HT-29 (cell line): ENCODE measurements at places on chromosomes 1 and 21. TPM values are rescaled to one million over a fixed set of nuclear protein-coding genes. Genes with fewer than 3 reads are reported as not detected.

The SLC26A9 gene
- 0.37 and 0.43 TPM in 2 replicates for total RNA-seq

DNA sequence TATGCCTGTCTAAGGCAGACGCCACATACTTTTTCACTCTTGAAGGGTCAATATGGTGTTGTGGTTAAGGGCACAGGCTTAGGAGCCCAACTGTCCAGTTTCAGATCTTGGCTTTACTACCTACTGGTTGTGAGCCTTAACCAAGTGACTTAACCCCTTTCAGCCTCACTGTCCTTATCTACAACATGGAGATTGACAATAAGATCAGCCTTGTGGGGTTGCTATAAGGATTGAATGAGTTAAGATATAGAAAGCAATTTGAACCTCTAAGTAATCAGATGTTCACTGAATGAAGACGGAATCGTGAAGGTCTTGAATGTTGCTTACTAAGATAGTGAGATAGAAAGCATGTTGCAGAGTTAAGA is 121.3 kb upstream of the JUN start:
- DNase-seq: no peak

The ELK4 gene
- 6.5 and 7.6 TPM in 2 replicates for total RNA-seq

DNA sequence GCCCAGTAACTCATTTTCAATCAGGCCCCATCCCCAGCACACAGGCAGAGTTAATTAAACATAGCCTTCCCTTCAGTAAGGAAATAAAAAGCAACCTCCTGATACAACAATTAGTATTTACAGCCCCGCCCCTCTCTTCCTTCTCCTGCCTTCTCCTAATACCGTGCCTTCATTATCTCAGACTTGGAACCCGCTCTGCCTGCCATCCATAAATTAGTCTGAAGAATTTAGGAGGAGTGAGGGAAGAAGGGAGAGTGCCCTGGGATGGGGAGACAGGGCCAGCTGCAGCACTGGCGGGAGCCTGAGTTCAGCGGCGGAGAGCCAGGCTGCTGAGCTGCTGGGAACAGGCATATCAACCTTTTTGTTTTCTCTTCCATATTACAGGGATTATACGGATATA is 172.8 kb downstream of the ACTL8 start:
- no peak for DNase-seq

- DNase-seq: no peak
These were observed 119.6 kb upstream of the ERRFI1 start for GRCh38 chr1:8145545-8146202.

DNA sequence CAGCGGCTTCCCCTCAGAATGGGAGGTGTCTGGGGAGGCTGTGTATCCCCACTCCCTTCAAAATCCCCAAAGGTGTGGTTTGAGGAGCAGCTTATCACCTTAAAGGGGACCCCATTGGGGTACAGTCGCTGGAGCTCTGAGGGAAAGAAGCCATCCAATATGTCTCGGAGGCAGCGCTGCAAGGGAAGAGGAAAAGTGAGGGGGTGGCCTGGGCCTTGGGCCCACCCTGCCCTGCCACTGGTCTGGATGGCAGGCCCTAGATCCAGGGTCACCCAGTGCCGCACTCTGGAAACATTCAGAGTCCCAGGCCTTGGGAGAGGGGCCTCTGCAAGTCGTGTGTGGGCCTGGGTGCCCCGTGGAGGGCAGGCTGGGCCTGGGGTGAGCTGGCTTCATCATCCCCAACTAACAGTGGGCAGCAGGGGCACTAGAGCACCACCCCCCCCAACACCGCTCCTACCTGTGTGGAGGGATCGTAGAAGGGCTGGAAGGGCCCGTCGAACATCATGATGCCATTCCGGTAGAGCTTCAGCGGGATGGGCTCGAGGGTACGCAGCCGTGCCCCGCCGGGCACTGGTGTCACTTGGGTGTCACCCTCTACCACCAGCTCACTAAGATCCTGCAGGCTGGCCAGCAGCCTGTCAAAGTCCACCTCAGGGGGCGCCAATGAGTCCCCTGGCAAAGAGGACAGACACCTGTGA is 5.6 kb downstream of the SH3BGRL3 start:
- DNase-seq: peak; percentile 61

GRCh38 chr1:184037849-184038591 is 492 bp upstream of the COLGALT2 start:
- no peak for DNase-seq

The LCE1F gene
- not detected in 2 replicates for total RNA-seq

GRCh38 chr1:23111600-23112535 is 56.8 kb downstream of the LUZP1 start:
- no peak for DNase-seq

- DNase-seq: no peak
These were observed 36.8 kb upstream of the DIRAS3 start for GRCh38 chr1:68087184-68087583.

GRCh38 chr21:29224006-29224405 is 74.7 kb upstream of the BACH1 start:
- DNase-seq: no peak

DNA sequence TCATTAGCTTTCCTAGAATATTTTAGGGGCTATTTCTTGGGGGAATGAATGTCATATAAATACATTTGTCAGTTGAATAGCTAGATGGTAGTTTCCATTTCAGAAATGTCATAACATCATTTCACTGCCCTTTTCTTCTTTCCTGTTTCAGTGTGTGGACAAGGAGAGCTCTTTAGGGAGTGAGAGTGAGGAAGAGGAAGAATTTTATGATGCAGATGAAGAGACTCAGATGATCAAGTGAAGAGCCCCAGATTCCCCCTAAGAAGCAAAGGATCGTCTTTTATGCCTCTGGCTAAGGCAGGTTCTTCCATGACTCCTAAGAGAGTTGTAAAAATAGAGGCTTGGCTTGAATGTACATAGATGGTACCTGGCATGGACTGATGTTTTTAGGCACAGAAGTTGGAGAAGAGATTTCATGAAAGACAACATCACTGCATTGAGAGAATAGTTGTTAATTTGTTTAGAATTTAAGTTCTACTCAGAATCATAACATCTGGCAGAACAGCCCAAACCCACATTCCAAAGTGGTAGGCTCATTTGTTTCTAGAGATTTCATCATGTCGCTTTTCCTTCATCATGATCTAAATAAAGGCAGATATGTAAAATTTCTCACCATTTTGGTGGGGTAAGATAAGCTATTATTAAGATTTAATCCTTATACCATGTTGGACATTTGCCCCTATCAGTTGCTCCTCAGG is 44.2 kb upstream of the MAB21L3 start:
- no peak for DNase-seq

The EXO1 gene
- total RNA-seq: 7.9 and 9.5 TPM in 2 replicates

The ZBTB18 gene
- total RNA-seq: 10.7 and 11.0 TPM in 2 replicates

DNA sequence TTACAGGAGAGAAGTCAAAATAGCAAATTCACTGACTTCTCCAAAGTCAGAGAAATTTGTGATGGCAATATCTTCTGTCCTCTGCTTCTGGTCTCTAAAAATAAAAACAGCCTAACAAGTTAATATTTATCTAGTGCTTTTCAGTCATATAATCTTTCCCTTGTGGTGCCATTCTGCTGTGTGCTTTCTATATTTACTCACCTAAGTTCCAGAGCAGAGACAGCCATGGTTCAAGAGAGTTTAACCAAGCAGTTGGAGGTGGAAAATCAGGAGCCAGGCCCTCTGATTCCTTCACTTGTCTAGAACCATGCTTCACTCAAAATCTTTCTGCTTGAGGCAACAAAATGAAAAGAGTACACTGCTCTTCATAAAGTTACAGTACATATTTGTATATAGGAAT is 39.3 kb downstream of the BRINP2 start:
- no peak for DNase-seq

GRCh38 chr1:47783638-47784496 is 213.3 kb downstream of the TRABD2B start:
- no peak for DNase-seq

The HMGCL gene
- 37.4 and 38.2 TPM in 2 replicates for total RNA-seq

DNA sequence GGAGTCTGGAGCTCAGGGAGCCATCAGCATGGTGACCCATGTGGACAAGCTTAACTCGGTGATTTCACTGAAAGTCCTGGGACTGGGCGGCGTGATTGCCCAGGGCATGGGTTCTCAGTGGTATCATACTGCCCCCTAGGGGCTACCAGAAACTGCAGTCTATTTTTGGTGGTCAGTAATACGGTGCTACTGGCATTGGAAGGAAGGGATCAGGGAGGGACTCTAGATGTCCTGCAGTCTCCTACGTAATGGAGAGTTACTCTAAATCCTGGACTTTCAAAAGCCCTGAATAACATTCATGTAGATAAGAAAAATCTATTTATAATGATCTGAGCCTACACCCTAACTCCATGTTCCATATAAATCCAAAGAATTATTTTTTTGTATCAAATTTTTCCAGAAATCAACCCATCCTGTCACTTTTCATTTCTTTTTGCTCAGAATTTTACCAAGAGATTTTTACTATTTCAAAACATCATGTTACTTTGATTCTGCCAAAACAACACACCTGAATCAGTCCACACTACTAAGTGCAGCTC is 37.3 kb downstream of the PABPC4 start:
- peak; percentile 67 for DNase-seq

- no peak for DNase-seq
These were observed 25.9 kb downstream of the IFNAR1 start for GRCh38 chr21:33350676-33351075.

The PRAMEF6 gene
- total RNA-seq: not detected in 2 replicates

DNA sequence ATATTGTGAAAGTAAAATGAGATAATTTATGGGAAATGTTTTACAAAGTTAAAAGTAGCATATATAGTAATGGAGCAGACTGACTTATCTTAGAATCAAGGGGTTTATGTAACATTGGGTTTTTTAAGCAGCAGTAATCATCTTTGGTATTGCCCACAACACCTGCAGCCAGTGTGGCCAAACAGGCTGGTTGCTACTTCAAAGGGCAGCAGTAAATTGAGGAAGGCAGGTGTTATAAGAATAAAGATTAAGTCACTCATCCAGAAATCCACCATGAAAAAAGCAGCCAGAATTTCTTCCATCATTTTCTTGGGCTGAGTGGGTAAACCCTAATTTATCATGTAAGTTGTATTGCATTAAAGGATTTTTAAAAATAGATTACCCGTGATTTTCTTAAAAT is 16.7 kb downstream of the DYNLT5 start:
- DNase-seq: no peak

DNA sequence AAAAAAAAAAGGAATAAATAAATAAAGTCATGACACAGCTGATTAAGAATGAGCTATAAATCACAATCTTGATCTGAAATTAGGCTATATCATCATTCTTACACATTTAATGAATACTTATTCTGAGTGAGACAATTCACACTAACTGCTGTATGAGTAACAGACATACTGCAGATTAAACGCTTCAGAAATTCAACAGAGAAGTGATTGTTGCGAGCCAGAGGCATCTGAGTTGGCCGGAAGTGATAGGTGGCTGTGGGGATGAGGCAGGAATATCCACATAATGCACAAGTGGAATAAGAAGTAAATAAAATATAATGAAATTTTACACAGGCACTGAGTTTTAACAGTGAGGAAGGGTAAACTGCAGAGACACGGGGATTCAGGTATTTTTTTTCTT is 142.4 kb downstream of the APP start:
- DNase-seq: no peak

DNA sequence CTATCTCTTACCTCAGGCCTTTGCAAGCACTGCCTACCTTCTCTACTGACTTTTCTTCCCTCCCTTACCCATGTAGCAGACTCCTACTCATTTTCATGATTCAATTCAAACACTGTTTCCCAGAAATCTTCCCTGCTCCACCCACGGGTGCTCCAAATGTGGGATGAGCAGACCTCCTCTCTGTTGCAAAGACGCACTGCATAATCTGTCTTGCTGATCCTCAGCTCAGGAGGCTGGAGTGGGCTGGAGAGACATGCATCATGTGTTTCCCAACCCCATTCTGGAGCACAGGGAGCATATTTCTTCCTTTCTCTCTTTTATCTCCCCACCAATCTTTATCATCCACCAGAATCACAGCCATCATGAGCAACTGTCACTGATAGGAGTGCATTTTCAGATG is 459.9 kb upstream of the NFIA start:
- DNase-seq: no peak

GRCh38 chr1:32899586-32900296 is 1.4 kb downstream of the TMEM54 start:
- no peak for DNase-seq

DNA sequence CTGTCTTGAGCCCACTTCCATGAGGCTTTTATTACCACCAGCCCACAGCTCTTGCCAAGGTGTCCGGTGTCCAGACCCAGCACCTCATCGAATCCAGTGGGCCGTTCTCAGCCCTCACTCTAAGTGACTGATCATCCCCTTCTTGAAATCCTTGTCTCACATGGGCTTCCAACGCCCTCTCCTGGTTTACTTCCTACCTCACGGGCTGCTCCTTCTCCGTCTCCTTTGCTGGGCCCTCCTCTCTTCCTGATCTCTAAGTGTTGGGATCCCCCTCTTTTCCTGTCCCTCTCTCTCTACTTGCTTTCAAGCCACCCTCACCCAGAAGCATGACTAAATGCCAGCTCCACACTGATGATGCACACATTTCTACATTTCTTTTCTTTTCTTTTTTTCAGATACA is 9.0 kb upstream of the RHBG start:
- DNase-seq: no peak

DNA sequence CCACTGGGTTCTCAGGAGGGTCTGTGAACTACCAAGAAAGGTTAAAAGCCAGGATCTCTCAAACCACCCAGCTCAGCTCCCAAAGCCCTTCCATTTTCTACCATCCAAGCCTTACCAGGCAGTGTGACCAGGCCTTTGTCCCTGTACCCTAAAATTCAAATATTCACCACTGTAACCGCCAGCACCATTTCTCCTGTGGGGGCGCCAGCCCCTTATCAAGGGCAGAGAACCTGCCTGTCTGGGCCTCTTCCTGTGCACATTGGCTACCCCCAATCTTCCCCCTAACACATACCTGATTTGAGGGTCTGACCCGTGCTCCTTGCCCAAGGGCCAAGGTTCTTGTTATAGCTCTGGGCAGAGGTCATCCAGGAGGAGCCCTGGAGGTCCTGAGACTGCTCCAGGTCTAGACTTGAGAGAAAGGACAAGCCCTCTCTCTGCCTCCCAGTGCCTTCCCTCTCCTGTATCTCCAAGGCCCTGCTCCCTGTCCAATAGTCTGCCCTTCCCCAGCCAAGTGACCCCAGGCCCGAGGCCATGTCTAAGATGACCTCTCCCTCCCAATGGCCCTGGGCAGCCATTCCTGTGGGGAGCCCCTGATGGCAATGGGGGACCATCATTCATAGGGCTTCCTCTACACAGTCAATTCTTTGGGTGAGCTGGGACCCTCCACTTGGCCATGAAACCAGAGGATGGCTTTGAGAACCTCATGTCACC is 78.5 kb downstream of the FHAD1 start:
- no peak for DNase-seq

The MAPKAPK2 gene
- 41.9 and 50.4 TPM in 2 replicates for total RNA-seq

DNA sequence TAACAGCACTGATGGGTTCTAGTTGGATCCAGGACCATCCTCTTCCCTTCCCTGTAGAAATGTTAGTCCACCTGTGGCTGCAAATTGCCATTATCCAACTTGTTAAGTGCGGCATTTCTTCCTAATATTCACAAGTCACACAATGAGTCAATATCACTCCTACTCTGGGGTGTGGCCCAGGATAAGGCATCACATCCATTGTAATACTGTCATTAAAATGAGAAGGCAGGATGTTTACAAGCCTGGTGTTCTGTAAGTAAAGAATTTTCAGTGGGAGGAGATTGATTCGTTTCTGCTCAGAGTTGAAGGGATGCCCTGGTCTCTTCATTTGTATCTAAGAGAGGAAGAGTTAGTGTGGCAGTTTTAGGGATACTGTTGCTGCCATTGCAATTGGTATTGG is 18.1 kb upstream of the ARHGAP29 start:
- DNase-seq: peak; percentile 24

The TMEM240 gene
- total RNA-seq: 1.4 and 2.4 TPM in 2 replicates

The TSHB gene
- not detected in 2 replicates for total RNA-seq

The CEP85 gene
- 25.8 and 27.0 TPM in 2 replicates for total RNA-seq
